ENCODE measurements at places on chromosomes 1 and 21. TPM values are rescaled to one million over a fixed set of nuclear protein-coding genes. Genes with fewer than 3 reads are reported as not detected.

GRCh38 chr1:178052650-178053461, 41.0 kb upstream of the RASAL2 start:
- DNase-seq = no peak

Gene SPRR1B
- total RNA-seq = not detected

DNA sequence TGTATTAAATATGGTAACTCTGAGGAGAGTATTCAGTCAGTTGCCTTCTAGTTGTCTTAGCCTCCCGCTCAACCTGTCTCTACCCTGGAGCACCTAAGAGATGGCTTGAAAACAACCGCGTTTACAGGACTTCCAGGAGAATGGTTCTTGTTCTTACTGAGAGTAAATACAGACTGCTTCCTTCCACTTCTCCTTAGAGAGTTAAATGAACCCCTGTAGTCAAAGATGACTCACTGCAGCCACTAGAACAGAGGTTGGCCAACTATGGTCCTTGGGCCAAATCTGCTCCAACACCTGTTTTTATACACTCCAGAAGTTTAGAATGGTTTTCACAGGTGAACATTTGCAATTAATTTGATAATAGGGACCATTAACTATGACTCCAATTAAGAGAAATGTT, 60.1 kb upstream of the ASB17 start:
- no peak for DNase-seq

- DNase-seq = no peak
Measured at GRCh38 chr21:41613533-41613909, 105.6 kb upstream of the TMPRSS2 start.

DNA sequence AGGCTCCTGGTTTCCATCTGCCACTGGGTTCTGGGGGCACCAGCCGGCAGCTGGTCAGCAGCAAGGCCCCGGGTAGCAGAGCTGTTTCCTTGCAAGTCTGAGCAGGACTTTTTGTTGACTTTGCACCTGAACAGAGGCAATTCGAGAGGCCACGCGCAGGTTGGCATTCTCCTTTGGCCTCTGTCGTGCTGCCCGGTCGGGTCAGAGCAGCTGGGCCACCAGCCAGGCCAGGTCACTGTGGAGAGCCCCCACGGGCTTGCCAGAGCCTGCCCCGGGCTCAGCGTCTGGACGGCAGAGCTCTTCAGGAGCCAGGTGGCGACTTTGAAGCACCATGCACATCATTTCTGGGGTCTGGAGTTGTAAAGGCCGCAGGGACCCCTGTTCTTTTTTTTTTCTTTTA, 28.4 kb upstream of the TMEM52 start:
- DNase-seq = no peak

DNA sequence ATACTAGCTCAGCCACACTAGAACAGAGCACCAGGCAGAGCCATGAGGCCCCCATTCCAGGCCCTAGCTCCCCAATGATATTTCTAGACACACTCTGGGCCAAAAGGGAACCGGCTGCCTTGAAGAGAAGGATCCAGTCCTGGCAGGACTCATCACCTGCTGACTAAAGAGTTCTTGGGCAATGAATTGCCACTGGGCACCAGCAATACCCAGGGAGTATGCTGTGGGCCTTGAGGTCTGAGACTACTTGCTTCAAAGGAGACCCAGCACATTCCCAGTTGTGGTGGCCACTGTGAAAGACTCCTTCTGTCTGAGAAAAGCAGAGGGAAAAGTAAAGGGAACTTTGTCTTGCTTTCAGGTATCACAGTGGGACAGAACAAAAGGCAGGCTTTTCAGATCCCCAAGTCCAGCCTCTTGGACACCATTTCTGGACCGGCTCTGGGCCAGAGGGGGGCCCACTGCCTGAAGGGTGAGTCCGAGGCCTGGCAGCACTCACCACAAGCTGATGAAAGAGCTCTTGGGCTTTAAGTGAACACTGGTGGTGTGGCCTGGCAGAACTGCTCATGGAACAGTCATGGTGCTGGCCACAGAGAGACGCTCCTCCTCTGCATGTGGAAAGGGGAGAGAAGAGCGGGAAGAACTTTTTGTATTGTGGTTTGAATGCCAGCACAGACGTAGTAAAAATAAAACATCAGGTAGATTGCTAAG, 72.5 kb downstream of the CDC42BPA start:
- no peak for DNase-seq

DNA sequence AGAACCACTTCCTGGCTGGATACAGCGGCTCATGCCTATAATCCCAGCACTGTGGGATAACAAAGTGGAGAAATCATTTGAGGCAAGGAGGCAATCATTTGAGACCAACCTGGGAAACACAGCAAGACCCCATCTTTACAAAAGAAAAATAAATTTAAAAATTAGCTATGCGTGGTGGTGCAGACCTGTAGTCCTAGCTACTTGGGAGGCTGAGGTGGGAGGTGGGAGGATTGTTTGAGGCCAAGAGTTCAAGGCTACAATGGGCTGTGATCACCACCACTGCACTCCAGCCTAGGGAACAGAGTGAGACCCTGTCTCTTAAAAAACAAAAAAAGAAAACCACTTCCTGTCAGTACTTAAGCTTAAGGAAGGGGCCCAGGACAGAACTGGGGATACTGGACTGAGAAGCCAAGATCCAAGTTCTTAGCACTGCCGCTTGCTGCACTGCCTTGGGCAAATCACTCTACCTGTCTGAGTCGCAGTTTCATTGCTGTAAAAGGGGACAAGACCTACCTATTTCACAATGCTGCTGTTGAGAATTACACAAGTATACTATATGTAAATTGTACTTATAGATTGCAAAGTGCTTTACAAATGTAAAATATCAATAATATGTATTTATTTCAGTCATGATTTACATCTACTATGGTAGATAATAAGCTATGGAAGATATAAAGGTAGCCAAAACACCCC, 154.9 kb downstream of the RERE start:
- DNase-seq = no peak

Gene TGFB2
- total RNA-seq = not detected

- no peak for DNase-seq
Measured at GRCh38 chr21:36127977-36128376, 6.9 kb upstream of the CBR3 start.

Gene PTAFR
- total RNA-seq = 0.12 TPM

Gene TMOD4
- 1.8 TPM for total RNA-seq

DNA sequence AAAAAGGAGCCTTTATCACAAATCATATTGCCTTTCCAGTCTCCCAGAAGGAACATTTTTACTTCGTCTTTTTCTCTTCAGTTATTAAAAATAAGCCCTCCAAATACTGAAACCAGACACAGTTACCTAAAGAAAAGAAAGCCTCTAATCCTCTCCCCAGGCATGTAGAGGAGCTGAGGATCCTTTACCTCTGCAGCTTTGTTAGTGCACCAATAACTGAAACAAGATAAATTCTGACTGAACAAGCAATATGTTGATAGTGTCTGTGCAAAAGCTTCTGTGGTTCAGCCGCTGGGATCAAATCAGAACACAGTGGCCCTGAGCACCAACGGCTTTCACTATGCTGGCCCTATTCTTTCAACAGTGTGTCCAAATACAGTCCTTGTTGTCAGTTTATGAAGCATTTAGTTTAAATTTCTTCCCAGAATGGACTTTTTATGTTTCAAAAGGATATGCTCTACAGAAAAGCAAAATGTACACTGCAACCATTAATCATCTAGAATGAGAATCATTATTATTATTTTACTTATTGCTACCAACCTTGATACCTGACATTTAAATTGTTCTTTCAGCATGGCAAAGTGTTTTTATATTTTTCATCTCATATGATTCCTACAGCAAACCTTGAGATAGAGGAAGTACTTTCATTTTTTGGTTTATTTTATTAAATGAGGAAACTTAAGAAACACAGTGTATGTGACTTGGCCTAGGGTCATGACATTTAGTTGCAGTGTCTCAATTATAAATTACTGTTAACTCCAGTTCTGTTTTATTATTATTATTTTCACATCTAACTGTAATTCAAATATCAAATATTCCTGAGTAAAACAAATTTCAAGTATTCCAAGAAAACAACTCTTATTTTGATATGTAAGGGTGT, 217.9 kb downstream of the NEGR1 start:
- no peak for DNase-seq

DNA sequence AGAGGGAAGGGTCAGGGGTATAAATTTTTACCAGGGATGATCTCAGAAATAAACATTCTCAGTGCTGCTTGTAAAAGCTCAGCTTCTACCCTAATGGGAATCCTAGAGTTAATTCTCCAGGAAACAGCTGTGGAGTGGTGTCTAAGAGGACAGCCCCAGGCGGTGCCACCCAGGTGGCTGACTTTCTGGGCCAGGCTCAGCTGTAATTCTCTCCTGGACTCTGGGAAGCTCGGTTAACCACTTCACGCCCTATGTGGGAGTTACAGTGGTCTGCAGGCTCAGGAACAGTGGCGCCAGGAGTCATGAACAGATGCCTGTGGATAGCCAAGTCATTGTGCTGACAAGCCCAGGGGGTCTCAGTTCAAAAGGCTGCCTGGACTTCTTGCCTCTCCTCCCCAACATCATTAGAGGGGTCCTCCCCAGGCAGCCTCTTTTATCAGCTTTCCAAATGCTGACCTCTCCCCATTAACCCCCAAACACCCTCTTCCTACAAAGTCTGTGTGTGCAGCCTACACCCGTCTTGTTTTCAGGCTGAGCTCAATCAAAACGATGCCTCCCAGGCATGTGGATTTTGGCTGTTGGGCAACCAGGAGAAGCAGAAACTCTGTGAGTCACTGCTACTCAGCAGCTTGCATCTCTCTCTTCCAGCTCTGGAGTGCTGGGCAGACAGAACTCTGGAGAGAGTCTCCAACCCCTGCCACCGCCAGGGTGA, 1.2 kb downstream of the HHIPL2 start:
- DNase-seq = no peak

- DNase-seq = no peak
Measured at GRCh38 chr21:36450511-36450910, 29.4 kb downstream of the CLDN14 start.

Gene ESRRG
- total RNA-seq = not detected
